Activated CD4-positive, alpha-beta T cell treated with anti-CD3 and anti-CD28 coated beads for 24 hours (primary cell): ENCODE measurements at places on chromosomes 6 and 20.
A peak's percentile ranks its signal among the peaks of the same experiment; 100 is the strongest.

DNA sequence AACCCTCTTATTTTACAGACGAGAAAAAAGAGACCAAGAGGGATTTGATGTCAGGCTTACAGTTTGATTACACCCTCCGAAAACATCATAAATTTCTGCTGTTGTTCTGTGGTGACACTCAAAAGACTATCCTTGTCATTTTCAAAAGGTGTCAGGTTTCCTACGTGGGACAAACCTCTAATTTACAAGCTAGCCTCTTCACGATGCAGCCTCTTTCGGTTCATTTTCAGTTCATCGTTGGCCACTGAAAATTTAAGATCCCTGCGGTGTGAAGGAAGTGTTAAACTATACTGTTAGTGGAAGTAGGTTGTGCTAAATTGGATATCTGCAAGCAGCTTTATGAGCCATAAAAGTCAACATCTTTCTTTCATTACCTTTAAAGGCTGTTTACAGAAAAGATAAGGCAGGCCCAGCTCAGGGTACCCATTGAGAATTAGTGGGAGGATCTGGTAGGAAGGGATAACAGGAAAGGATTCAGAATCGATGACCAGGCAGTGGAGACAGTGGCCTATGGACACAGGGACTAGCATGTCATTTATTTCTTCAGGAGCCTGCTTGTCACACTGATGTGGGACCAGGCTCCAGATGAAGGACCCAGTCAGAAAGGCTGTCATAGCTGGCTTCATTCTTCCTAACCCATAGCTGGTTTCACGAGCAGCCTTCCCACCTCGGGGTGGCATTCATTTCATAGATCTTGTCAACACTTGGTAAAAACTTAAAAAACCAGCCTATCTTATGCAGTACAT is 329.1 kb upstream of the SOX4 start:
- no peak for DNase-seq

- no peak for DNase-seq
Measured at GRCh38 chr6:80744213-80744612, 637.7 kb downstream of the BCKDHB start.

DNA sequence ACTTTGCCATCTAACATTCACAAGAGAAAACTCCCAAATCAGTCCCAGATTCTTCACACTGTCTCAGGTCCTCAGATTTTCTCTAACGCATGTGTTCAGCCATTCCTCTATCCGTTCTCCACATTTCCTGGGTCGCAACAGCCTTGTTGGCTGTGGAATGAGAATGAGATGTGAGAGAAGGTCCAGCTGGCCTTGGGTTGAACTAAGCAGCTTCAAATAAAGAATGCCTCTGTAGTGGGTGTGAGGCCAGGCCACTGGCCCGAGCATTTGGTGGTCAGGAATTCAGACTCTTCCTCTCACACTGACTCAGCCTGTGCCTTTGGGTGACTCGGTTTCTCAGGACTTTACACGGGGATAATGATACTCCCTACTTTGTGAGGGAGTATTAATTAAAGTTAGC is 73.8 kb upstream of the CCN6 start:
- no peak for DNase-seq

- DNase-seq: no peak
Measured at GRCh38 chr20:4444404-4444803, 277.3 kb upstream of the PRND start.

DNA sequence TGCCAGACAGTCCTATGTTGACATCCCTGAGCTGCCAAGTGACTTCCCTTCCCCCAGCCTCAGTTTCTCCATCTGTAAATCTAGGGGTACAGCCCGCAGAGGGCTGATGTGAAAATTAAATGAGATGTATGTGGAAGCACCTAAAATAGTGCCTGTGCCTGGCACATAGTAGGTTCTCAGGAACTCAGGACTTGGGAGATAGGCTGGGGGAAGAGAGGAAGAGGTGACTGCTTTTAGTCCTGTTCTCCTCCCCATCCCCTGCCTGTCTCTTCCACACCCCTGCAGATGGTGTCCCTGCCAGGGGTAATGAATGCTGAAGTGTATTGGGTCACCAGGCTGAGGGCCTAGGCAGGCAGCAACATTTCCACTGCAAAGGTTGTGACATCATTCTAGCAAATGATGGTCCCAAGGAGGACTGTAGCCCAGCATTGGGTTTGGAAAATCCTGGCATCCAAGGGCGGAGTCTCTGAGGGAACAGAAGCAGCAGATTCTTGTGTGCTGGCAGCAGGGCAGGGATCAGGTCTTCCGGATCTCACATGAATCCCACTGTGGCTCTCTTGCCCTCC is 1.8 kb downstream of the SNPH start:
- no peak for DNase-seq

DNA sequence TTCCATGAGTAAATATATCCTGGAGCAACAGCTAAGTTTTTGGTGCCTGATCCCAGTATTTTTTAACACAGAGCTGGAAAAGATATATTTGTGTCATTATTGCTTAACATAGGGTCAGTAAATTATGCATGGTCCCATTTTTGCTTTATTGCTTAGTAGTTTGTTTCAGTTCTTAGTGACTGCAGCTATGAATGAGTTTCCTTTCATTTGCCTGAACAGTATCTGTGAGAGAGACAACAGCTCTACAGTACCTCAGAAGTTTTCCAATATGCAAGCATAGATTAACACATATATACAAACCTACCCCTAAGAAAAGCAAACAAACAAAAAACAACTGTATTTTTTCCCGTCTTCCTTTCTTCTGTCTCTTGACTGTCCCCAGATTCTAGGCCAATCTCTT is 160.3 kb downstream of the MEI4 start:
- DNase-seq: no peak

GRCh38 chr6:156087487-156087886 is 631.8 kb upstream of the NOX3 start:
- DNase-seq: no peak

GRCh38 chr6:35181308-35181932 is 32.3 kb upstream of the SCUBE3 start:
- DNase-seq: no peak

- DNase-seq: no peak
Measured at GRCh38 chr6:32082935-32083334, 26.2 kb downstream of the TNXB start.

DNA sequence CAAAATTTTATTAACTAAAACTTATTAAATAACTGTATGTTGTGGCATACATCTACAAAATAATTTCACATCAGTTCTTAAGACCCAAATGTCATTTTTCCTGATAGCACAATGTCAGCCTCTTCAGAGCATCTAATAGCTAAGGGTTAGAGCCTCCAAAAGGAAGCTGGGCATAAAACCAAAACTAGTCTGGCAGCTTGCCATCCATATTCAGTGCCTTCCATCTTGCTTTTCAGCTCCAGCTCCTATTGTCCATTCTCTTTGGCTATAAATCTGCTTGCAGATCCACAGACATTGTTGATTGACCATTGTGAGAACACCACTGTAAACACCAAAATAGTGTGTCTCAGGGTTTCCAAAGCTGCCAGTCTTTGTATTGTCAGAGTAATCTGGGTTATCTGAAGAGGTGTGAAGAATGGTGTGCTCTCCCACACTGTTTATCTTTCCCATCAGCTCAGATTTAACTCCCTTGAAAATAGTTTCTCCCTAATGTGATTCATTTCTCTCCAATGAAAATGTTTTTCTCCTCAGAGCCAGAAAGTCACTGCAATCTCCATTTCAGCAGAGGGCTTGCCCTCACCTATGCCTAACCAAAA is 154.8 kb upstream of the KCNQ5 start:
- DNase-seq: no peak

- DNase-seq: no peak
Measured at GRCh38 chr6:28789553-28790083, 134.2 kb downstream of the TRIM27 start.

DNA sequence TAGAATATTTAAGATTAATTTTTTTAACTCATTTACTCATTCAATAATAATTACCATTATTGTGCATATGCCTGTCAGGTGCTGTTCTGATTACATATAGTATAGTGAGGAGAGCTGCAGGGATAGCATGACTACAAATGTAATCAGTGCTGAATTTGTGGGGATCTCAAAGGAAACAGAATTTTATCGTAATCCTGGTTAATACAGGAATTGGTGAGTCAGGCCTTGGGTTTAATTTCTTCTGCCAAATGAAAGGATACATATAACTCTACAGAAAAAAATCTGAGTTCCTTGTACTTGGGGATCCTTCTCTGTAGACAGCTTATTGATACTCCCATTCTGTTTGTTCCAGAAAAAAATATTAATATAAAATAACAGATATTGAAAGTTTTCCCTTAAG is 297.2 kb downstream of the GJA1 start:
- no peak for DNase-seq

GRCh38 chr6:104409913-104410312 is 449.8 kb downstream of the HACE1 start:
- no peak for DNase-seq

GRCh38 chr6:54578261-54578660 is 268.3 kb upstream of the FAM83B start:
- no peak for DNase-seq

DNA sequence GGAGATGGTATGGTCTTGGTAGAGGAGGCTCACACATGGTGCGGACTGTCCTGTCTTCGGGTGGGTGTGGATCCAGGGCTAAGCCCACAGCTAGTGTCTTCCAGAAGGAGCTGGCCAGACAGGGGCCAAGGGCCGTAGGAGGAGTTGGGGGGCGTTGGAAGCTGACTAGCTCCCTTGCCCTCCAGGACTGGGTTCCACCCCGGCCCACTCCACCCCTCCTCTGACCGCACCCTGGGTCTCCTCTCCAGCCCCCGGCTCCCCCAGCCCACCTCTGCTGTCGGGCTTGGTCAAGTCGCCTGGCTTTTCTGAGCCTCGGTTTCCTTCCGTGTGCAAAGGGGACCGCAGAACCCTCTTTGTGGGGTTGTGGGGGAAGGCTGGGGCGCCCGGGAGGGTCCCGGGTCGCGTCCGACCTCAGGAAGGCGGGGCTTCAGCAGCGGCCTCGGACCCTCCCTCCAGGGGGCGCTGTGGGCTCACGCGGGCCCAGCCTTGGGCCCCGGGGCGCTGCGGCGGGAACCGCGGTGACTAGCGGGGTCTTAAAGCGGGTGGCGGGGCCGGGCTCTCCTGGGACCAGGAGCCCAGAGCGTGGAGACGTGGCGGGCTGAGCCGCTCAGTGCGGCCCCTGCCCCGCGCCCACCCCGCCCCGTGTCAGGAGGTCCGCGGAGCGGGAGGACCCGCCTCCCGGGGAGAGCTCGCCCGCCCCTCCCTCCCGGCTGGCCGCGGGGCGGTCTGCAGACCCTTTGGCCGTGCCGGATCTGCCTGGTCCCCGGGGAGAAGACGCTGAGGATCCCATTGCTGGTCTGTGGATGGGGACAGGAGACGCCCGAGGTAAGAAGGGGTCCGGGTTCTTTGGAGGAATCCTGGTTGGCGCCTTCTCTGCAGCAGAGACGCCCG is 5.4 kb downstream of the NPBWR2 start:
- DNase-seq: peak; percentile 61

DNA sequence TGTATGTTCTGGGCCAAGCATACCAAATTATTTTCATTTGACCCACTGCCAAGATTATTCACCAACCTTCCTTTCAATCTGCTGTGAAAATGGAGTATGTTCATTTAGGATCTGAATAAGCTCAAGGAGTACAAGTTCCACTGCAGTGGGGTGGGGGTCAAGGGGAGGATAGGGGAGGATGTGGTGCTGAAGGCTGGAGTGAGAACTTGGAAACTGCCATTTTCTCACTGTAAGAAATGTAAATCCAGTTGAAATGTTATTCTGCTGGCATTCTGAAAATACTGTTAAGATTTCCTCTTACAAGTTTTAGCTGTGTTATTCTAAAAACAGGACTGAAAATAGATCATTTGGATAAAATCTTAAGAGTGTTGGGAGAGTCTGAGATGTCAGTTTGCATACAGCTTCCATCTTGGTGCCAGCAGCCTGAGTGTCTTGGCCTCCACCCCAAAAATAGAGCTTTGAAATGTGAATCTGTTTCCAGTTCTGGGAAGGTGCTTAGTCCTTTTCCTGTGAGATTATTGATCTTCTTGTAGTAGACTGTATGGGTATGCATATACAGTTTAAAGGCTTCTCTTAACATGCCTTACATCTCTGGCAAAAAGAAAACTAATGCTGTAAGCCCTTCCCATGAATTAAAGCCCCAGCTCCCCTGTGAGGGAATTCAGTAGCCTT is 84.3 kb downstream of the CTNNBL1 start:
- no peak for DNase-seq

GRCh38 chr6:38678178-38678760 is 24.7 kb downstream of the GLO1 start:
- DNase-seq: no peak

GRCh38 chr20:3995067-3995748 is 20.1 kb downstream of the RNF24 start:
- DNase-seq: no peak

DNA sequence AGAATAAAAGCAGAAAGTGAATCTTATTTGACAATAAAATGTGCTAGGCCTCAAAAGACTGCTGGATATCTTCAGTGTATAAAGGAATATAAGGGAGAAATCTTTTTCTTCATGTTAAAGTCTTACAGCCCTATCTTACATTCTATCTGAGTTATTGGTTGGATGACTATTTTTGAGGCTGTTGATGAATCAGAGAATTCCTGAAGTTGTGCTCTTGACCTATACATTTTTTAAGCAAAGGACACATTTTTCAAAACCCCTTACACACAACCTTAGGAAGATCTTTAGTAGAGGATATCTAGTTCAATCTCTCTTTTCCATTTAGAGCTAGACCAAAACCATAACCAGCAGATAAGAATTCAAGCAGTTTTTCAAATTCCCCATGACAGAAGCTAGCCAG is 10.9 kb upstream of the CGA start:
- DNase-seq: no peak

GRCh38 chr6:37488476-37488875 is 11.2 kb downstream of the CCDC167 start:
- DNase-seq: no peak

GRCh38 chr20:50762435-50763220 is 31.2 kb downstream of the PARD6B start:
- no peak for DNase-seq

DNA sequence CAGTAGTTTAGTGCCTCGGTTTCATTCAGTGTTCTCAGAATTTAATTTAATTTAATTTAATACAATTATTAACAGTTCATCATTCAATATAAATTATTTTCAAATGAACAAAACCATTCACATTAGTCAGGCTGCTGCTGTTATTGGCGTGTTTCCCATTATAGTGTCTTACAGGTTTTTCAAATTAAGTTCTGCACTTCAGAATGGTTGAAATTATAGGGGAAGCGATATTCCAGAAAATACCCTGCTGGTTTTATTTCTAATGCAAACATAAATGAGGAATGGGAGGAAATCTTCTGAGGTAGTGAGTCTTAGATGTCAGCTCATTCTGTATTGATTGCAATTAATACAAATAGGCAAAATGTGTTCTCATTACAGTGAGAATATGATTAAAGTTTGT is 37.6 kb downstream of the OPN5 start:
- DNase-seq: no peak

DNA sequence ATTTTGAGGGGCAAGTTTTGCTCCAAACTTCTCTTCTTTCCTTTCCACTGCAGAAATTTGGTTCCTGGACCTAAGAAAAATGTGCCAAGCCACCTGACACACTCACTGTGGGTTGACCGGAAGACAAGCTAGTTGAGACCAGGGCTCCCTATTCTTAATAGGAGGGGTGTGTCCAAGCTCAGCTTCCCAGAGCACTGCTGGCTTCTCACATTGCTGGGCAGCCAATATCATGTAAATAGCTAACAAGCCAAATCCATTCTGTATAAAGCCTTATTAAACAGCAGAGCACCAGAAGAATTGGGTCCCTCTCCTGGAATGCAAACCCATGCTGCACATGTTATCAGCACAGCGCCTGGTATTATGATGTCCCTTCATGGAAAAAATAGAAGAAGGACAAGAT is 17.0 kb upstream of the SAMD3 start:
- DNase-seq: no peak

GRCh38 chr20:53664121-53664520 is 70.5 kb upstream of the ZNF217 start:
- no peak for DNase-seq
